ENCODE measurements at places on chromosomes 16 and 17.

DNA sequence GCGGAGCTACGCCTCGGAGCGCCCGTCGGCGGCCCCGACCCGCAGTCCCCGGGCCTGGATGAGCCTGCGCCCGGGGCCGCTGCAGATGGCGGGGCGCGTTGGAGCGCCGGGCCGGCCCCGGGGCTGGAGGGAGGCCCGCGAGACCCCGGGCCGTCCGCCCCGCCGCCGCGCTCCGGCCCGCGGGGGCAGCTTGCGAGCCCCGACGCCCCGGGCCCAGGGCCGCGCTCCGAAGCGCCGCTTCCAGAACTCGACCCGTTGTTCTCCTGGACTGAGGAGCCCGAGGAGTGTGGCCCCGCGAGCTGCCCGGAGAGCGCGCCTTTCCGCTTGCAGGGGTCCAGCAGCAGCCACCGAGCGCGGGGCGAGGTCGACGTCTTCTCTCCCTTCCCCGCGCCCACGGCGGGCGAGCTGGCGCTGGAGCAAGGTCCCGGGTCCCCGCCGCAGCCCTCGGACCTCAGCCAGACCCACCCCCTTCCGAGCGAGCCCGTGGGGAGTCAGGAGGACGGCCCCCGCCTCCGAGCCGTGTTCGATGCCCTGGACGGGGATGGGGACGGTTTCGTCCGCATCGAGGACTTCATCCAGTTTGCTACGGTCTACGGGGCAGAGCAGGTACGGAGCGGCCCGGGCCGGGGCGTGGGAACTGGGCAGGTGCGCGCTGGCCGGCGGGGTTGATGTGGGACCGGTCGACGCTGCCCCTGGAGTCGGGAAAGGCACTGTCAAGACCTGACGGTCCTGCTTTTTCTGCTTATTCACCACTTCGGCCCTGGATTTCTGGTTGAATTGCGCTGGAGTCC lies 861 bp downstream of the RAB11FIP3 start:
- no peak for DNase-seq

DNA sequence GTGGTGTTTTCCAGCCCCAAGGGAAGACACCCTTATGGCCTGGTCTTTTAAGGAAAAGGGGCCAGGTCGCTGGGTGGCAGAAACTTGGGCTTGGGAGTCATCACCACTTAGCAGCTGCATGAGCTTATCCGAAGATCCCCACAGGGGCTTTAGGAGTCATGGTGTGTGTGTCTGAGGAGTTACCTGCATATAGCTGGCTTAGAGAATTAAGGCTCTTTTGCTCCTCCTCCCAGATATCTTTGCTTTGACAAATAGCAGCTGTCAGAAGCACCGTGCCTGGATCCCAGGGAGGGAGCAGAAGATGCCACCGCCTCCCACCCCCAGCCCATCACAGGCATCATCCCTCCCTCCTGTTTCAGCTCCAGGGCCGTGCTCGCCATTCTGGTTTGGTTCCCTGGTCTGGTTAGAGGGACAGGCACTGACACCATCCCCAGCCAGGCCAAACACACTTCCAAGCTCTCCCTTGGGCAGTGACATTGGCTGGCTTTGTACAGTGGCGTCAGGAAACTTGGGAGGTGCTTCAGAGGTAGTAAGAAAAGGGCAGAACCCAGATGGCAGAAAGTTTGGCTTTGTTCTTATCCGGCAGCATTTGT lies 17.4 kb downstream of the LDHD start:
- no peak for DNase-seq

- DNase-seq: no peak
Measured at GRCh38 chr17:47257651-47258339, 4.2 kb downstream of the ITGB3 start.

GRCh38 chr17:66468241-66469087 lies 166.1 kb downstream of the PRKCA start:
- no peak for DNase-seq

- no peak for DNase-seq
Measured at GRCh38 chr16:66575060-66575459, 4.2 kb upstream of the CMTM2 start.

DNA sequence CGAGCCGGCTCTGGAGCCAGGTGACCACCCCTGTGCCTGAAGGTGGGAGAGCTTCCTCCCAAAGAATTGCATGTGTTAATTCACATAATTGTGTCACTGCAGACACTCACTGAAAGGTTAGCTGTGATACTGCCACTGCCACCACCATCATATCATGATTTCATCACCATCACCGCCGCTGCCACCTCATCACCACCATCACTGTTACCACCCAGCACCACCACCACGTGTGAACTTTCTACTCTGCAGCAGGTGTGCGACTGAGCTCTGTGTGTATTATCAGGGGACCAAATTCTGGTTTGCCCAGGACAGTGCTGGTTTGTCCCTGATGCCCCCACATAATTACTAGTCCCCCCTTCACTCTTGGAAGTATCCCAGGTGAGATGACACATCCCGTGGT lies 15.2 kb downstream of the BCAR1 start:
- no peak for DNase-seq

DNA sequence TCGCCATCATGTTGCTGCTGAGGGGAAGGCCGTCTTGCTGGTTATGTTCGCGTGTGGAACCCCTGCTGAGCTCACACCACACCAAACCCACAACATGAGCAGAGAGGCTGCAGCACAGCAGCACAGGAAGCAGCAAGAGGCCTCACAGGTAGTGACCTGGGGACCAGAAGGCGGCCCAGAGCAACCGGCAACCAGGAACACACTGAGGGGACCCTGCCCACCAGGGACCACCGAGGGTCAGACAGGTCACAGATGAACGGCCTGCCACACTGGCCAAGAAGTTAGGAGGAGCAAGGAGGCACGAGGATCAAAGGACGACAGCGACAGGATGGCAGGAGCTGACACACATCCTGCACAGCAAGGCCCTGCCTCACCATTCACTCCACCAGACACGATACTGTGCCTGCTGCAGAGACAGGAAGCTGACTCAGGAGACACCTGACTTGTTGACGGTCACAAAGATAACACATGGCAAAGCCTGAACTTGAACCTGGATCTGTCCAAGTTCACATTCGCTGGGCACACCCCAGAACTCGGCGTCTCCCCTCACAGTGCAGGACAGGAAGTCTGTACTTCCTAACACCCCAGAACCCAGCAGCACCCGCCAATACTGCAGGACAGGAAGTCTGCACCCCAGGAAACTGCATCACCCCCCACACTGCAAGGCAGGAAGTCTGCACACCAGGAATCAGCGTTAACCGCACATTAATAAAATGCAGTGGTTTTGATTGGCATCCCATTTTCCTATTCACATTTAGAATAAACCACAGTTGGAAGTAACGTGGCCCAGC lies 98.5 kb downstream of the ZNF778 start:
- DNase-seq: no peak

GRCh38 chr16:28058839-28059589 lies 4.5 kb downstream of the GSG1L start:
- DNase-seq: no peak

DNA sequence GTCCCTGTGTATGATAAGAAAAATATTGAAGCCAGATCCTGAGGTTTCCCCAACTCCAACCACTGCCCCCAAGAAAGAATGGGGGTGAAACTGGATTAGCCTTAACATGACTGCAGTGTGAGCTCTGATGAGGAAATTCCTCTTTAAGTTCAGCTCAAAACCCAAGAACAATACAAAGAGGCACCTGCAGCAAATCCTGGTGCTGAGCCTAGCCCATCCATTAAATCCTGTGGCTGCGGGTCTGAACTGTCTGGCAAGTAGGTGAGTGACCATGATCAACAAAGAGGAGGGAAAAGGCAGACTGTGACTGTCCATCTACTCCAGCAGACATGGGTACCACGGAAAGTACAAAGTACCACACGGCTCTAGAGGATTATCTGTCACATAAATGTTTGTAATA lies 64.2 kb downstream of the CREBBP start:
- DNase-seq: no peak

Measured in LoVo (cell line).